ENCODE measurements at places on chromosomes 1 and 21.
A peak's percentile ranks its signal among the peaks of the same experiment; 100 is the strongest.

GRCh38 chr1:32981003-32981901 lies 16.6 kb upstream of the RNF19B start:
- DNase-seq, result no peak

GRCh38 chr1:205709640-205710039 lies 29.3 kb upstream of the SLC45A3 start:
- DNase-seq, result no peak

DNA sequence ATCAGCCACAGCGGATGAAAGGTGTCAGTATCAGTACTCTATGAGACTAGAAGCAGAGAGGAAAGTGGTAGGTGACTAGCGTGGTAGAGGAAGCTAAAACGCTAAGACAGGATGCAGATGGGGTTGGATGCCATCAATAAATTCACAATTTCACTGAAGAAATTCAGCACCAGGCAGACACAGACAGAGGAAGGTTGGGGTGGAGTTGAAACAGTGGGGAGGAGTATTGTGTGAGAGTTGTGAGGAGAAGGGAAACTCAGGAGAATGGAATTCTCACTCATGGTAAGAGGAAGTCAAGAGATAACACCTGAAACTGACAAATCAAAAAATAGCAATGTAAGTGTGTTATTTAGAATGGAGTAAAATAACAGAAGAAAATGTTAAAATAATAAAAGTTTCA lies 208.5 kb upstream of the DAB1 start:
- no peak for DNase-seq

DNA sequence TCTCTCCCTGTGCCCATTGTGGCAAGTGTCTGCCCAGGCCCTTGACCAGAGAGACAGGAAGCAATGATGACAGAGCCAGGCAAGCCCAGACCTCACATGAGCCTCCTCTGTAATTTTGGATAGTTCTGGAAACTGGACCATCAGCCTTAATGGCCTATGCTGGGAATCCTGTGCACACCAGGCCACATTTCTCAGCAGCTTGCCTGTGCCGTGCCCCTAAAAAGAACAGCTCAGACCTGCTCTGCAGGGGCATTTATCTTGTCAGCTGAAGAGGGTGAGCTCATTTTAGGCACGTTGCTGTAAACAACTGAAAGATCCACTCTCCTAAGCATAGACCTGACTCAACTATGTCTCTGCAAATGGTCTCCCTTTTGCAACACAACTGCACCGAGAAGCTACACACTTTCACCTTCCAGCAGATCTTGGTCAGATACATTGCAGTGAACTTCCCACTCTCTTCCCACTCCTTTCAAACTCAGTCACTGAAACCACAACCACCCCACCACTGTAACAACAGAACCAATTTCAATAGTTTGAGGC lies 53.5 kb upstream of the BACH1 start:
- no peak for DNase-seq

- DNase-seq, result no peak
These were observed 2.7 kb downstream of the MIA3 start for GRCh38 chr1:222620566-222620965.

DNA sequence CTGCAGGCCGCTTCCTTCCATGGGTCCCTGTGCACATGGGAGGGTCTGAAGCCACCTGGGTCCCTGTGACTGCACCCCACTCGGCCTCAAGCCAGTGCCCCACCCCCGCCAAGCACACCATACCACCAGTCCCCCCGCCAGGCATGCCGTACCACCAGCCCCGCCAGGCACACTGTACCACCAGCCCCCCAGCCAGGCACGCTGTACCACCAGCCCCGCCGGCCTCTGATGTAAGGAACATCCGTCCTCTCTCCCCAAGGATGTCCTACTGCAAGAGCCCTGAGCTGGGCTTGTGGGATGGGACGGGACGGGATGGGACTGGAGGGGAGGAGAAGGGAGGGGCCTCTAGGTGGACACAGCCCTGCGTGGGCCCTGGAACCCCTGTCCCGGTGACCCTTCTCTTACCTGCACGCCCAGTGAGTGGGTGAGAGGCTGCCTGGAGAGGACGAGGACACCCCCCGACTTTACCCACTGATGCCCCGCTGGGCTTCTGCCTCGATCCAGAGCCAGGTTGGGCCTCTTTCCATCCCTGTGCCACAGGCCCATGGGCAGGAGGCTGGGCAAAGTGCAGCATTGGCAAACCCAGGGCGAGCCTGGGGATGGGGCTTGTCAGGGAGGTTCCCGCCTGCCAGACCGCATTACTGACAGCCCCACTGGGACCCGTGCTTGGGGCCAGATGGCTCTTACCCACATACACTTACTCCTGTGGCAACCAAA lies 40.8 kb upstream of the COL6A1 start:
- DNase-seq, result no peak

DNA sequence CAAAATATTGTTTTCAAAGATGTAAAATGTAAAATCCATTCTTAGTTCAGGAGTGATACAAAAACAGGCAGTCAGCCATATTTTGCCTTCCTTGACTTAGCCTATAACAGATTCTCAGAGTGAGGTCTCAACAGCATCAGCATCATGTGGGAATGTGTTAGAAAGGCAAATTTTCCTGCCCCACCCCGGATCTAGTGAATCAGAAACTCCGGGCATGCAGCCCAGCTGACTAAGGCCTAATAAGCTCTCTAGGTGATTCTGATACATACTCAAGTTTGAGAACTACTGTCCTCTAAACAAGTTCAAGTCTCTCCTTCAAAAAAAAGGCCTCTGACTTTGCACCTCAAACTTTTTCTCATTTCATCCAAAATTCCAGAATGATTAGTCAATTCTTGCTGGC lies 46.9 kb upstream of the PRRC2C start:
- no peak for DNase-seq

DNA sequence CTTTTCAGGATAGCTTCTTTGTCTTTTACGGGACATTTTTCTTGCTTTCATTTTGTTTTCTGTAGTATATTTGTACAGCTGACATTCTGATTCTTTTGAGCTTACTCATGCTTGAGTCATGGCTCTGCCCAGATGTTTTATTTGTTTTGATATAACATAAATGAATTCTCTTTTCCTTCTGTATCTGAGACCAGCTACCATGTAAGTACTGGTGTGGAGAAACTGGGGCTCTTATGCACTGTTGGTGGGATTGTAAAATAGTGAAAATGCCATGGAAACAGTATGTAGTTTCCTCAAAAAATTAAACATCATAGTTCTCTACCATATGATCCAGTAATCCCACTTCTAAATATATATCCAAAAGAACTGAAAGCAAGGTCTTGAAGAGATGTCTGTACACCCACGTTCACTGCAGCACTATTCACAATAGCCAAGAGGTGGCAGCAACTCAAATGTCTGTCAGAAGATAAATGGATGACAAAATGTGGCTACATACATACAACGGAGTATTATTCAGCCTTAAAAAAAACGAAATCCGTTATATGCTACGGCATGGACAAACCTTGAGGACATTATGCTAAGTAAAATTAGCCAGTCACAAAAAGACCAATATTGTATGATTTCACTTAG lies 61.4 kb downstream of the EIF2B3 start:
- peak; percentile 5 for DNase-seq

GRCh38 chr1:75172556-75172955 lies 38.4 kb downstream of the LHX8 start:
- DNase-seq, result no peak

DNA sequence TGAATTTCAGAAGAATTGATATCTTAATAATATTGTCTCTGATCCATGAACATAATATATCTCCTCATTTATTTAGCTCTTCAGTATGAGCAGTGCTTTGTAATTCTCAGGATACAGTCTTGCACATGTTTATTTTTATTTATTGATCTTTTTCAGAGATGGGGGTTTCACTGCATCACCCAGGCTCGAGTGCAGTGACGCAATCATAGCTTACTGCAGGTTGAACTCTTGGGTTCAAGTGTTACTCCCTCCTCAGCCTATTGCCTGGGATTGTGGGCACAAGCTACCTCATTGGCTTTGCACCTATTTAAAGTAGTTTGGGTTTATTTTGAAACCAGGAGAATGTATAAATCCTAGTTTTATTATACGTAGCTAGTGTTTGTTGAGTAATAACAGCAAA lies 4.7 kb downstream of the RPS6KC1 start:
- DNase-seq, result no peak

- no peak for DNase-seq
These were observed 190.4 kb upstream of the KCTD3 start for GRCh38 chr1:215376544-215377264.

GRCh38 chr1:110608247-110608646 lies 2.1 kb upstream of the KCNA2 start:
- no peak for DNase-seq

- no peak for DNase-seq
These were observed 74.3 kb downstream of the MPZL1 start for GRCh38 chr1:167795810-167796740.

- no peak for DNase-seq
These were observed at the start of gene UBE2Q1 for GRCh38 chr1:154557939-154558719. TSS of gene UBE2Q1 (minus strand) at chr1:154558662. CDS start at chr1:154558553, 109 bp downstream.

GRCh38 chr21:38121888-38122720 lies 134.7 kb upstream of the KCNJ15 start:
- no peak for DNase-seq

GRCh38 chr1:6419397-6419803 lies 319 bp downstream of the HES2 start:
- peak; percentile 78 for DNase-seq

- DNase-seq, result no peak
These were observed 219.5 kb downstream of the PTPRU start for GRCh38 chr1:29455781-29456180.

- DNase-seq, result peak; percentile 38
These were observed 1.9 kb downstream of the YBX1 start for GRCh38 chr1:42684139-42684538.

DNA sequence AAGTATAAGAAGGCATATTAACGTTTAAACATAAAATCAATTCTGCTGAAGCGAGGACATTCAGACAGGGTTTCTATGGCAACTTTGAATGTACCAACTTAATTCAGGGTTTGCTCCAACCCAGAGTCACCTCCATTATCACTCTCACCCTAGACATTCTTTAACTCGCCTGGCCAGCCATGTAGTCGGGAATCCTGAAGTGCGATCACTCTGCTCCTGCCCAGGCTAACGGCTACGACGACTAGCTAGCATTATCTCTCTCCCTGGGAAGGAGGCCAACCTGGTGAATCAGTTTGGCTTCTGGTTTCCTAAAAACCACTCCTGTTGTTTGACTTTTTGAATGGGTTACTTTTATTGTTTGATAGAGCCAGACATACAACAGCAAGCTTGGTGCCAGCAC lies 38.9 kb upstream of the ZBTB18 start:
- peak; percentile 31 for DNase-seq

GRCh38 chr1:198359024-198359653 lies 181.3 kb downstream of the ATP6V1G3 start:
- no peak for DNase-seq

DNA sequence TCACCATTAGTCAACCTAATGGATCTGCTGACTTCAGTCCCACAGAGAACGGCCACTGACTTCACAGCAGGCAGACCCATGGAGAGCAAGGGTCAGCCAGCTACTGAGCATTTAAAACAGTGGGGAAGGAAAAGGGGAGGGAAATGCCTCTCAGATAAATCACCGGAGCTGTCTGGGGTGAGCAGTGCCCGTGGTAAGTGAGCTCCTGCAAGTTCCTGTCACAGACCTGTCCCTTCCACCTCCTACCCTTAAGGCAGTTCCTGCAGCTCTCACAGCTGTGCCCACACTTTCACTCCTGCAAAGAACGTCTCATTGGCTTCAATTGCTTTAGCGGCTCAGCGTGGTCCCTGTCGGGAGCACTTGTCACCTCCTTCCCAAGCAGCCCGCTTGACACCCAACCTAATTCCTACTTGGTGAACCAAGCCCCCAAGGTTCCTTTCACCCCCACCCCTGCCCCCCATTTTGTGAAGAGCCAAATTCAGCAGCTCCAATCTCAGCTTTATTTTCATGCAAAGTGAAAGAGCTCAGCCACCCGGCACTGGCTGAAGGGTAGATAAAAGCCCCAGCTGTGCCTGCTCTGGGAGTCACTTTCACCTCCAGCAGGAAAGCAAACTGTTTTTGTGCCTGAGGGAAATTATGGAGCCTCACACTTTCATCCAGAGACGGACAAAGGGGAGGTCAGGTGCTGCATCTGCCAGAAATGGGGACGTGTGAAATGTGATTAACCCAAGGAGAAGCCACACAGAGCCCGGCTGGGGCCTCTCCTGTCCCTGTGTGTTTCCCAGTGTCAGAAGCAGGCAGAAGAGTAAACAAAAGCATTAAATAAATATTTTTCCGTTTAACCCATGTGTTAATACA lies 306.2 kb downstream of the TTLL7 start:
- peak; percentile 84 for DNase-seq

DNA sequence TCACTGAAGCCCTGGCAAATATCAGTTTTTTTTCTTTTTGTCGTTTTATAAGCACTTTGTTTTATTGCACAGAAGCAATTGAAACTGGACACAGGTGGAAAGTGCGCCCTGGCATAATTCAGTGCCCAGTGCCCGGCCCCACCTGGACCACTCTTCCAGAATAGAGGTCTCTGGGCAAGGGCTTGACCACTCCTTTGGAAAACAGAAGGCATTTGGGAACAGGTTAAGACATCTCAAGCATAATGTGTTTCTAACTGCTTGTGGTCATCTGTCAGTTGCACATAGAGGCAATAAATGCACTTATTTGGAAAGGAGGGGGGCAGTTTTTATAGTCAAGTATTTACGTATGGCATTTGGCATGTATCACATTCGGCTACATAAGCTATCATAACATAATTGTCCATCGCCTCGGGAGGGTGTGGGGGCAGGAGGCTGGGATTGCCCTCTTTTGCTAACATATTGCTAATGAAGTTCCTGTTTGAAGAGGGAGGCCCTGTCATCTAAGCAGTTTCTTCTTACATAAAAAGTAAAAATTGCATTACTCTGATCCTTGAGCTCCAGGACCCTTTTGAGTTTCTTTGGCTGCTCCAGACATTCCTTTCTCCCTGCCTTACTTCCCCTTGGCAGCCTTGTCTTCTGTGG lies 14.7 kb upstream of the CD2 start:
- DNase-seq, result no peak

GRCh38 chr1:7171574-7171973 lies 386.3 kb downstream of the CAMTA1 start:
- DNase-seq, result no peak

- no peak for DNase-seq
These were observed 21.4 kb downstream of the OPRD1 start for GRCh38 chr1:28833381-28833780.

DNA sequence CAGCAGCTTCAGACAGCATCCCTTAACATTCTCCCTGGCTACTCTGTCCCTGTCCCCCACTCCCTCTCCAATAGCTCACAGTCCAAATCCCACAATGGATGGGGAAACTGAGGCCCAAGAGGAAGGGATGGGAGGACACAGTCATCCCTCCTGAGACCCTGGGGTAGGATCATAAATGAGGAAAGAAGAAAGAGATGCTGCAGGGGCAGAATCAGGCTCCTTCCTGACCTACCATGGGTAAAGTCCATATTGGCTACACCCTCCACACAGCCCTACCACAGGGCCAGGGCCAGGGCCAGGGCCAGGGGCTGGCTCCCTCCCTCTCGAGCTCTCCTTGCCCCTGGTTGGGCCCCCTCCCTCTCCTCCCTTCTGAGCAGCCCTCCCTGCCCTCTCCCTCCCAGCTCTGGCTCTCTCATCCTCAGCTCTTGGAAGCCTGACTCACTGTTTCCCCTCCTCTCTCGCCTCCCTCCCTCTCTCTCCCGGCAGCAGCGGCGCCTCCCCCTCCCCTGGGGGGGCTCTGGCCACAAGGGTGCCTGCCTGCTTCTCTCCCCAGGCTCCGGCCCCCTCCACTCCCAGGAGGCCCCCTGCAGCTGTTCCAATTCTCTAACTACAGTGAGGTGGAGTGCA lies 4.9 kb downstream of the AHDC1 start:
- peak; percentile 36 for DNase-seq

- DNase-seq, result no peak
These were observed 452.6 kb downstream of the PTBP2 start for GRCh38 chr1:97174039-97174704.

GRCh38 chr1:162987866-162988265 lies 81.3 kb upstream of the RGS4 start:
- no peak for DNase-seq

Data from neural progenitor cell (in vitro differentiated cells).